NCI-H1105 (cell line): ENCODE measurements at places on chromosomes 13 and 19.

- no peak for DNase-seq
Observed at GRCh38 chr13:41491436-41491835, 34.1 kb downstream of the RGCC start.

- DNase-seq, result no peak
Observed at GRCh38 chr13:40564342-40565001, 102.0 kb downstream of the FOXO1 start.

- no peak for DNase-seq
Observed at GRCh38 chr19:38293281-38293680, 10.8 kb upstream of the C19orf33 start.

GRCh38 chr13:95248953-95249352, 52.3 kb downstream of the ABCC4 start:
- DNase-seq, result no peak

- DNase-seq, result peak; percentile 21
Observed at GRCh38 chr19:48624791-48625723, 5.8 kb downstream of the SPHK2 start.

DNA sequence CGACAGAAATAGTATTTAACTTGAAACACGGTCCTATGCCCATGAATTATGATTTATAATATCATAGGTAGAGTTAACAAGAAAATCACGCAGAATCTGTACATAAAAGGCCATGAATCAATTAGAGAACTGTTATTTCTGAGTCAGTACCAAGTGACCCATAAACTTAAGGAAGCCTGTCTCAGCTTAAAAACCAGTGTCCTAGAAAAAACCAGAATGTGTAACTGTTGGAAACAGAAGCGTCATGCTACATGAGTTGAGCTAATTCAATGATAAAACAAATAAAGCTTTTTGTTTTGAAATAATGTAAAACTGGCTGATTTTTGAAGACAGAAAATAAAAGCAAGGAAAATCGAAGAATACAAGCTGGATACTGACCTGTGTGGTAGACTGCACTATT, 34.8 kb upstream of the SGCG start:
- DNase-seq, result no peak

GRCh38 chr13:67619351-67619994, 389.3 kb upstream of the PCDH9 start:
- DNase-seq, result no peak

DNA sequence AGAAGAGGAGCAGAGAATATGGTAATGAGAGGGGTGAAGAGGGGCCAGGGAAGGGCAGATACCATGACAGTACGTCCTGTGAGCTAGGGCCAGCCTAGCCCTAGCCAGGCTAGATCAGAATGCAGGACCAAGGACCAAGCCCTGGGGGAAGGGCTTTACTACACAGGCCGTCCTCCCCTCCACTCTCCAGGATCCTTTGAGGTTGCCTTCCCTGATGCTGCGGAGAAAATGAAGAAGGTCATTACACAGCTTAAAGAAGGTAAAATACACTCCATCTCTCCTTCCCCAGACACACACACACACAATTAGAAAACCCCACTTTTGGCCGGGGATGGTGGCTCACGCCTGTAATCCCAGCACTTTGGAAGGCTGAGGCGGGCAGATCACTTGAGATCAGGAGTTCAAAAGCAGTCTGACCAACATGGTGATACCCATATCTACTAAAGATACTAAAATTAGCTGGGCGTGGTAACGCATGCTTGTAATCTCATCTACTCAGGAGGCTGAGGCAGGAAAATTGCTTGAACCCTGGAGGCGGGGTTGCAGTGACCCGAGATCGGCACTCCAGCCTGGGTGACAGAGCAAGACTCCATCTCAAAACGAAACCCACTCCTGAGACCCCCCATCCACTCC, 8.5 kb downstream of the SPACA6 start:
- DNase-seq, result no peak

DNA sequence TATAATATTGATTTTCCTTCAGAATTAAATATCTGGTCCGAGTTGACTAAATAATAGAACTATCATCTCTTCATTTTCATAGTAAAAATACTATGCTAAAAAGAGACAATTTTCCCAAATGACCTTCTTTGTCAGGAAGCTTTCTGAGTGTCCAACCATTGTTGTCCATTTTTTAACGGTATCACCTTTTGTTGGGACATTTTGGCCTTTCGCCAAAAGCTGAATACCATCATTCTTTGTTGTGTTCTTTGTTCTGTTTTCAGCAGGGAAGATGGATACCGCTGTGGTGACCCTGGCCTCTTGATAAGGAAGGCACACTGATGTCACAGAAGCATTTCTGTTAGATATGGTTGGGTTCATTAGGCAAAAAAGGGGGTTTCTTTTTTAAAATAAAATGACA, 654.4 kb upstream of the GPC6 start:
- DNase-seq, result no peak

DNA sequence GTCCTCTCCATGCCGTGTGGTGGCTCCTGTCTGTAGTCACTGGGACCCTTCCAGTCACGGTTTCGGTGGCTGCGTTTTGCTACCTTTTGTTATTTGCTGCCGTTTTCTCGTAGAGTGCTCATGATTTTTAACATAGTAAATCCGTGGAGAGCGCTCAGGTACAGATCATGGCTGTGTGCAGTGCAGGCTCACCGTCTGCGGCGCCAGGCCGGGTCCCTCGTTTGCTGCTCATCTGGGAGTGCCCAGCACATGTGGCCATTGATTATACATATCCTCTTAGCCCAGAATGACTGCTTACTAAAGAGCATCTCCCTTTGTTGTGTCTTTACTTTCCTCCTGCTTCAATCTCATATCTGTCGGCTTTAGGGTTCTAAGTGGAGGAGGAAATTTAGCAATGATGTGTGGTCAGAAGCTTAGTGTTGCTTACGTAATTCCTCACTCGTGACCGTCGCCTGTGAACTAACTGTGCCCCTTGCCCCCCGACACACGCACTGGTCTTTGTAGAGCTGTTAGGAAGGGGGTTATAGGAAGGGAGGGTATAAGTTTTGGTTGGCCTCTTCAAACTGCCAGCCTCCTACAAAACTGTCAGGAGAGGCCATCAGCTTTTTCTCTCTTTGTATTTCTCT, 31.8 kb downstream of the TFDP1 start:
- DNase-seq, result no peak

DNA sequence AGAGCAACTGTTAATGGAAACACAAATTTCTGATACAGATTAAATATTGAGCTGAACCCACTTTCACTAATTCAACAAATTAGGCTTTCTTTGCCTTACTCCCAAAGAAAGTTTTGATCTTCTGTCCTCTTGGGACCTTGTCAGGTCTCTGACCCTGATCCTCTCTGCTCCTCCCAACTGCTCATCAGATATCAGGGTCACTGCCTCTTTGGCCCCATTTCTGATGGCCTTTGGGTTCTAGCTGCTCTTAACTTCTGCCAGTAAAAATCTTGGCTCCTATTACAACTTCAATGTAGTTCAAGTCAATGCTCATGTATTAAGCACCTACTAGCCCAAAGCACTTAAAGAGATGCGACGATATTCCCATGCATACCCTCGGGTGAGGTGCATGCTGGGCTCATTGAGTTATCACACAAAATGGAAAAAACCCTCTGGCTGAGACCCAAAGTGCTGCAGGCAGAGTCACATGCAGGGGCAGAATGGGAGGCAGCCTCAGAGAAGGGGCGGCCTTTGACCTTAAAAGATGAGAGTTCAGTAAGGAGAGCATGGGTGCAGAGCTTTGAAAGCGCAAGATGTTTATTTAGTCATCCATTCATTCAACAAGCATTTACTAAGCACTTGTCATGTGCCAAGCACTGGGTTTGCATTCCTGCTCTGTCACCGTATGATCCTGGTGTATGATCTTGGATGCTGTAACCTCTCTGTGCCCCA, 183.4 kb downstream of the USP12 start:
- no peak for DNase-seq

DNA sequence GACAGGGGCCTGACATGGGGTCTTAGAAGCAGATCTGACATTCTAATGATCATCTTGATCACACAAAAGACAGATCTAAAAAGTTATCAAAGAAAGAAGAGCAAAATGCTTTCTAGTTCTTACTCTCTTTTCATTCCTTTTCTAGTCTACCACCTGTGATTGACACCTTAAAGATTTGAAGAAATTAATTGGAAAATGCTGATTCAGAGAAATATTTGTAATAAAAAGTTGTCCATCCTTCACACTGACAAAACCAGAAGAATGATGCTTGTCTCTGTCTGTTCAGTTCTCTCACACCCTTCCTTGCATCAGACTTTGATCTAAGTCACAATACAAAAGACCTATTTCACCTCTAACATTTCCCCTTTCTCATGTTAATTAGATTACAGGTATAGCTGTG, 182.4 kb downstream of the RAP2A start:
- DNase-seq, result no peak

DNA sequence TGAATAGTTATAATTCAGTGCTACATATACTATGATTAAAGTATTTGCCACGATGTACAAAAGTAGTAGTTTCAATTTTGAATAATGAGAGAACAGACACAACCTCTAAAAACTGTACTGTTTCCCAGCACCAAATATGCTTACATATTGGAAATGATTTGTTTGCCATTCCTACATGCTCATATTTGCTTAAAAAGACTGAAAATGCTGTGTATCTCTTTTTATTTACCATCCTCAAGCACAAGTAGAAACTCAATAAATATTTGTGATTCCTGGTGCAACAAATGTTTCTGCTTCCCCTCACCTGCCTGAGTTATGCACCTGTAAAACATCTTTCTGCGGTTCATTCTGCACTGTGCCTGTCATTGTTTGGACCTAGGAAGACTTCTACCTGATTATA, 512.2 kb downstream of the DCT start:
- DNase-seq, result no peak

GRCh38 chr19:2127758-2128157, 23.6 kb downstream of the AP3D1 start:
- DNase-seq, result no peak

DNA sequence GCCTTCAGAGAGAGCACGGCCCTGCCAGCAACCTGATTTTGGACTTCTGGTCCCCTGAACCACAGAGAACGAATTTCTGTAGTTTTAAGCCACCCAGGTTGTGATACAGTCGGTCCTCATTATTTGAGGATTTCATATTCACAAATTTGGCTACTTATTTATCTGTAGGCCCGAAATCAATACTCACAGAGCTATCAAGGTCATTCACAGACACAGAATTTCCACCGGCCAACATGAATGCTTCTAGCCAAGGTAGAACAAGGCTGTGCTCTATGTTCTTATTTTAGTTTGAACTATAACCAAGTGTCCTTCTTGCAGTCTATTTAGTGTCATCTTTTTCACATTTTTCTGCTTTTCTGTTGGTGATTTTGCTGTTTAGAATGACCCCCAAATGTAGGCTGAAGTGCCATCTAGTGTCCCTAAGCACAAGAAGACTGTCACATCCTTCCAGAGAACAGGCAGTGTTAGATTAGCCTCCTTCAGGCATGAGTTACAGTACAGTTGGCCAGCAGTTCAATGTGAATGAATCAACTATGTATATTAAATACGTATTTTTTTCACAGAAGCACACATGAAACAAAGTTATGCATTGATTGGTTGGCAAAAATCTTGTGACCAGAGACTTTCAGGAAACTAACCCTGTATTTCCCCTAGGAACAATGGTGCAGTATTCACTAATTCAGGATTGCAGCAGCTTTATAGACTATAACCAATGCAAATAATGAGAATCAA, 63.5 kb downstream of the C13orf42 start:
- no peak for DNase-seq

GRCh38 chr13:28650284-28650683, 8.6 kb upstream of the POMP start:
- no peak for DNase-seq

GRCh38 chr13:44971656-44972595, 17.3 kb downstream of the NUFIP1 start:
- DNase-seq, result no peak
